Stimulated activated effector memory CD8-positive, alpha-beta T cell treated with anti-CD3 and anti-CD28 coated beads, Interleukin-12 subunit alpha, Interleukin-12 subunit beta, amount 100 ng/mL, for 72 hours (primary cell): ENCODE measurements at places on chromosomes 1 and 21.

GRCh38 chr1:211326140-211326527 is 499 bp upstream of the TRAF5 start:
- no peak for DNase-seq

DNA sequence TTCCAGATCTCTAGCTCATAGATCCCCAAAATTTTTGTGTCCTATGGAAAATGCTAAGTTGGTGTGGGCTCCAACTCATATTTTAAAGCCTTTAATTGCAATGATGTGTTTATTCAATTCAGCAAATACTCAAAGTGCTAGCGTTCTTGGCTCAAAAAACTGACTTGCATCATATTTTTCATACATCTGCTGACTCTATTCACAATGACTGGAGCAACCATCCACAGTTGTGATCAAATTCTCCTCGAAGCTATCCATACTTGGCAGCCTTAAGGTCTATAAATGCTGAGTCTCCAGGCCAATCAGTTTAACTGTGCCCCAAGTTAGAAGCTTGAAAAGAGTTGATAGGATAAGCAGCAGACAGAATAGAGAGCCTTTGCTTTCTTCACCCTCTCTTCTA is 2.9 kb upstream of the ATP1A1 start:
- DNase-seq = no peak

- no peak for DNase-seq
Observed at GRCh38 chr1:93865253-93865652, 13.8 kb downstream of the DNTTIP2 start.

GRCh38 chr1:104072915-104073371 is 323.2 kb downstream of the AMY1C start:
- no peak for DNase-seq

- DNase-seq = peak; percentile 31
Observed at GRCh38 chr1:19704247-19705113, 39.8 kb downstream of the HTR6 start.

DNA sequence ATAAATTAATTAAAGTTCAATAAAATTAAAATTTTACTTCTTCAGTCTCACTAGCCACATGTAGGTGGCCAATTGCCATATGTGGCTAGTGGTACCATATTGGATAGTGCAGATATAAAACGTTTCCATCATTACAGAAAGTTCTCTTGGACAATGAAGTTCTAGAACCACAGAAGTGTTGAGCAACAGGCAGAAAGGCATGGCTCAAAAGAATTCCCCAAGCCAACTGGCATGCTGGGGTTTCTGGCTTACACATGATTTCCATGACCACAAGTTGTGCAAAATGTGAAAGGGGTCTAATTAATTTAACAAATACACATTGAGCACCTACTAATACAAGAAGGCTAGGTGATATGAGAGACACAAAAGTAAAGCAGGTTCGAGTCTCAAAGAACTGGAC is 72.2 kb upstream of the CDC42BPA start:
- DNase-seq = no peak

GRCh38 chr1:61641578-61642336 is 83.2 kb downstream of the TM2D1 start:
- peak; percentile 18 for DNase-seq

- DNase-seq = peak; percentile 13
Observed at GRCh38 chr1:157403203-157403602, 149.1 kb downstream of the FCRL5 start.

DNA sequence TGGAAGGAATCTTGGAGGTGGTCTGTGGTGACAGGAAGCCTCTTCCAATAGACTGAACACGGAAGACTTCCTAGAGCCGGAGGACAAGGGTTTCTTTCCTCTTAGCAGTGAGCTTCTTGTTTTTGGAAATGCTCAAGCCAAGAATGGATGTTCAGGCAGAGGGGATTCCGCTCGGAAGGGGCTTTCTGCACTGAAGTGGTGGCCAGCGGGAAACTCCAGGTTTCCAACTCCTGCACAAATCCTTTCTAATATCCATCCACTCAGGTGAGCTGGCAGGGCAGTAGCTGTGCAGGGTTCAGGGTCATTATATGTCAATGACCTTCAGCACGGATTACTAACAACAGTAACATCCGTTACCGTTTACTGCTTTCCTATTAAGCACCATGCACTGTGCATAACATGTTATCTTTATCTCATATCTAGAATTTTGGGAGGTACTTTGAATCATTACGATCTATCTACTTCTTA is 573 bp upstream of the CPT2 start:
- DNase-seq = no peak

- DNase-seq = no peak
Observed at GRCh38 chr1:86140281-86140880, 16.2 kb downstream of the COL24A1 start.

- DNase-seq = no peak
Observed at GRCh38 chr21:27035791-27036190, 68.9 kb upstream of the ADAMTS5 start.

DNA sequence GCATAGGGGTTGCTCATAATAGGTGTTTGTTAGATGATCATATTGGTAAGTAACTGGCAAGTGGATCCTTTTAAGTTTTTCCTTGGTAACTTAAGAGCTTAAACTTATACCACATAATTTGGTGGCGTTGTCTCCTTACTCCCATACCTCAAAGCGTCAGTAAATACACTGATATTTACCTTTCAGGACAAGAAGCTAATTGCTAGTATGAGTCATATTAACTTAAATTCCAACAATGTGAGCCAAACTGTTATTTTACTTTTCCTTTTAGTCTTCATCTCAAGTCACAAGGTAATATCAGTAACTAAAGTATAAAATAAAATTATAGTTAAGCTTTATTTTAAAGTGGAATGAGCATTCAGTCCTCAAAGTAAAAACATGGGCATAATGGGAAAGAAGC is 9.0 kb upstream of the SH3GLB1 start:
- no peak for DNase-seq

DNA sequence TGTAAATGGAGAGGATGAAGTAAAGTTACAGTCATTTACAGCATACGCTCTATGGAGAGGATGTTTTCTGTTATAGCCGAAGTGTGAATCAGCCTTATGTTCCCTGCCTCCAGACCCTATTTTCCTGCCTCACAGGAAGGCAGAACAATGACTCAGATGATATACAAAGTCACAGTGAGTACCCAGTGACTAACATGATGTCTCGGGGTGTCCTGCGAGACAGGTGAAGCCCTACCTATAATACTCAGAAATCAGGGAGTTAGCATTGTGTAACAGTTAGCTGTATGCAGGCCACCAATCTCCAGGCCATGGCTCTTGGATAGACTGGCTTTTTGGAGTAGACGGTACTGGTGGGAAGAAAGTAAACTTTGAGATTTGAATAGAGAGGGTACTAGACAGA is 55.6 kb upstream of the FBXO28 start:
- no peak for DNase-seq

GRCh38 chr21:44681861-44682579 is at the start of gene KRTAP12-1:
Gene KRTAP12-1 (minus strand): TSS chr21:44682163. CDS start chr21:44682123, 40 bp downstream.
- DNase-seq = no peak

DNA sequence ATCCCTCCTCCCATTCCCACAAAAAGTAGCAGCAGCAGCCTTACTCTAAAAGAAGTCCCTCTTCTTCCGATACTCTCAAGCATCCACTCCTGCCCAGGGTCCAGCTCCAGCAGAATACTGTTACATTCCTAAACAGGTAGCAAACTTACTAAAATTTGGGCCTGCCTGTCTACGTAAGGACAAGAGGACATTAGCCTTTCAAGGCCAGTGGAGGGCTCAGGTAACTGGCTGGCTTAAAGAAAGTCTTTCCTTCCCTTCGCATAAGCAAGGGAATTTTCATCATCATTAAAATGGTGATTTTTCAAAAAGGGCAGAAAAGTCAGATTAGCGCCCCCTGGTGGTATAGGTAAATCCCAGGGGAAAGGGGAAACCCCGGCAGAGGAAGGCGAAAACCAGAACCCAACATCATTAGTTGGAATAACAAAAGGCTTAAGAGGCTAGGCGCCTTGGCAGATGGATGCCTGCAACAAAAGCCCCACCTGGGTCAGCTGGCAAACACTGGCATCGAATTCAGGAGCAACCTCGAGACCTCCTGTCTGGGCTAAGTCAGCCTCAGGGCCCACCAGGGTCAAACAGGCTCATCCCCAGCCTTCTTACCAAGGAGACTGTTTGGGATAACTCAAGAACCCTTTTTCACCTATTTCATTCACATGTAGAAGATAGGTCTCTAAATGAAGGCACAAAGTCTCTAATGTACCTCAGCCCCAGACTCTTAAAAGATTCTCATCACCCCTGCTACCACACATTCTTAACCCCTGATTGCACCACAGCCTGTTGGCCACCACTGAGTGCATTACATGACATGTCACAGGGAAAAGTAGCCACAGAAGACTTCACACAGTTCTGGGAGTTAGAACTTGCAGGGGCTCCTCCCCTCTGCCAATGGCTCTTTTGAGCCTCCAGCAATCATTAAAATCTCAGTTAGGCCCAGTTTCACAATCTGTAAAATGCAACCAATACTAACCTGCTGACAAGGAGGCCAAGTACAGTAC is 36.7 kb downstream of the ERI3 start:
- DNase-seq = peak; percentile 64

GRCh38 chr1:202134645-202135172 is 9.8 kb downstream of the ARL8A start:
- no peak for DNase-seq

GRCh38 chr1:186834399-186834958 is 5.7 kb downstream of the PLA2G4A start:
- no peak for DNase-seq

GRCh38 chr1:90704817-90705216 is 12.3 kb downstream of the BARHL2 start:
- no peak for DNase-seq

DNA sequence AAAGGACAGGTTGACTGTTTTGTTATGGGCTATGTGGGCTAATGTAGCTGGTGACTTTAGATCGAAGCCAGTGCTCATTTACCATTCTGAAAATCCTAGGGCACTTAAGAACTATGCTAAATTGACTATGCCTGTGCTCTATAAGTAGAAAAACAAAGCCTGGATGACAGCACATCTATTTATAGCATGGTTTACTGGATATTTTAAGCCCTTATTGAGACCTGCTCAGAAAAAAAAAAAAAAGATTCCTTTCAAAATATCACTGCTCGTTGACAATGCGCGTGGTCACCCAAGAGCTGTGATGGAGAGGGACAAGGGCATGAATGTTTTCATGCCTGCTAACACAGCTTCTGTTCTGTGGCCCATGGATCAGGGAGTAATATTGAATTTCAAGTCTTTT is 48.1 kb downstream of the CAMSAP2 start:
- no peak for DNase-seq

DNA sequence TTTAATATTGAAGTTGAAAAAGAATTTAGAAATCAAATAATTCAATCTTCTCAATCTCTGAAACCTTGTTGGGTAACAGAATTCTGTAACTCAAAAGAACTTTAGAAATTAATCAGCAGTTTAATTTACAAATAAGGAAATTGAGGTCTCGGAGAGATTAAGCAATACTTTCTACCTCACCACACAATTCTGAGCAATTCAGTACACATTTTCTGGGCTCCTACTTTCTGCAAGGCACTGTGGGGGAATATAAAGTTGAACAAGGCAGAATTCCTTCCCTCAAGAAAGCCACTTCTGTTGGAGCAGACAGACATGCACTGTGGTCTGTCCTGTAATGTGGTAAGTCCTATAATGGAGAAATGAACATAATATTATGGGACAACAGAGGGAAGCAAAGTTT is 47.7 kb downstream of the MEF2D start:
- DNase-seq = no peak

GRCh38 chr1:109192433-109192832 is 21.3 kb upstream of the SARS1 start:
- DNase-seq = no peak

DNA sequence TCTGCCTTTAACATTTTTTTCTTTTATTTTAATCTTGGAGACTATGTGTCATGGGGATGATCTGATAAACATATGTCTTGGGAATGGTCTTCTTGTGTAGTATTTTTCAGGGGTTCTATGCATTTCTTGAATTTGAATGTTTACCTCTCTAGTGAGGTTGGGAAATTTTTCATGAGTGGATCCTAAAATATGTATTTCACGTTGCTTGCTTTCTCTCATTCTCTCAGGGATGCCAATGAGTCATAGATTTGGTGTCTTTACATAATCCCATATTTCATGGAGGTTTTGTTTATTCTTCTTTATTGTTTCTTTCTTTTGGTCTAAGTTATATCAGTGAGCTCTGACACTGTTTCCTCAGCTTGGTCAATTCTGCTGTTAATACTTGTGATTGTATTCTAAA is 1237.2 kb downstream of the PLA2G4A start:
- DNase-seq = no peak

DNA sequence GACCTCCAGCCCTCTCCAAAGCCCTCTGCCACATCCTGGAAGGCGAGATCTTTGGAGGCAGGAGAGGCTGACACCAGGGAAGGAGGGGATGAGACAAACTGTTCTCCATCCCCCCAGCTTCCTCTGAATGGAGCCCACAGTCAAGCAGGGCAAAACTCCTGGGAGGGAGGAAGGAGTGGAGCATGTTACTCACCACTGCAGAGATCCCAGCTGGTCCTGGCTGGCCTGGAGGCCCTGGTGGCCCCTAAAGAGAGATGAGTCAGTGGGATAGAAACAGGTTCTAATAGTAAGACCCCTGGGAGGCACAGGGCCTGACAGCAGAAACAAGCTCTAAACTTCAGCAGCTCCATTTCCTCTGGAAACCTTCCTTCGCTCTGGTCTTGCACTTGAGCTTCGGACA is 14.0 kb upstream of the PEF1 start:
- DNase-seq = no peak

- DNase-seq = no peak
Observed at GRCh38 chr1:167554028-167554779, 642 bp upstream of the CREG1 start.

GRCh38 chr21:19420565-19420964 is 1017.0 kb upstream of the TMPRSS15 start:
- no peak for DNase-seq

GRCh38 chr1:36836916-36837315 is 197.4 kb downstream of the GRIK3 start:
- no peak for DNase-seq

- DNase-seq = no peak
Observed at GRCh38 chr21:44579056-44579832, 1.2 kb downstream of the KRTAP10-5 start.

DNA sequence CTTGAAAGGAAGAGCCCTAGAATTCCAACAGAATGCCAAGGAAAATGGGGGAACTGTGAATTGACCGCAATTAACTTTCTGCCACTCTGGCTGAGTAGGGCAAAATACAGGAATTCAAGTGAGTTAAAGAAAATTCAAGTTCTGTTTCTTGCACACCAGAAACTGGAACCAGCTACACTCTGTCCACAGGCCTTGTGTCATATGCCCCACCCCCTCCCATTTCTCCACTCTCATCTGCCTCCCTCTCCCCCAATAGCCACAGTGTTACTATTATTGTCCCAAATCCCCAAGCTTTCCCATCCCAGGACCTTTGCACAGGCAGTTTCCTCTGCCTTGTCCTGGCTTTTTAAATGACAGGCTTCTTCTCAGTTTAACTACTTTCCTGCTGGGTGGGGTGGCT is 4.3 kb upstream of the STK40 start:
- no peak for DNase-seq

DNA sequence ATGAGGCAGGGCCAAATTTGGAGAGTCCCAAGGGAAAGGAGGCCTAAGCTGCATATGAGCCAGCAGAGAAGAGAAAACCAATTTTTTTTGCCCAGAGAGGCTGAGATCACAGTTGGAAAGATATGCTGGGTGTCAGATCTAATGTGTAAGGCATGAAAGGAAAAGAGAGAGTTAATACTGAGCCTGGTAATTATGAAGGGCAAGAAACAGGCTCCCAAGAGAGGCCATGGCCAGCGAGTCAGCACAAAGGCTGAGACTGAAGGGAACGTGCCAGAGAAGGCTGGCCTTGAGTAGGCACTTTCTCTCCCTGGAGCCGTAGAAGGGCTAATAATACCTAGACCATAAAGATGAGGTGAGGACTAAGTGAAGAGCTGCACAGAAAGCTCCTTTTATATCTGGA is 31.8 kb upstream of the BEND5 start:
- no peak for DNase-seq

GRCh38 chr1:22088331-22088730 is 35.8 kb downstream of the CDC42 start:
- DNase-seq = no peak
